ENCODE measurements at places on chromosomes 3 and 15.
A peak's percentile ranks its signal among the peaks of the same experiment; 100 is the strongest.

- DNase-seq = no peak
Measured at GRCh38 chr3:56673781-56674457, 9.1 kb downstream of the TASOR start.

DNA sequence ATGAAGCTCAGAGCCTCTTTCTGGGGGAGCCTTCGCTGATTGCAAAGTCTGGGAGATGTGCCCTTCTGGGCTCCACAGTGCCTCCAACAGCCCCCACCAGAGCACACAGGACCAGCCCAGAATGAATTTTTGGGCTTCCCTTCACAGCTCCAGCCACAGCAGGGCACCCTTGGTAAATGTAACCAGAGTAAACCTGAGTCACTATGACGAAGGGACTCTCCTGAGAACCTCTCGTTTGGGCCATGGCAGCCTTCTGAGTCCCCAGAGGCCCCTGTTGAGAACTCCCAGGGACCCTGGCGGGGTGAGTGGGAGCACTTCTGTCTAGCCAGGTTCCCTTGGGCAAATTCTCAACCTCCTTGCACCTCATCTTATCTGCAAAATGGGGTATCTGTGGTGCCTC is 20.8 kb downstream of the FAM3D start:
- no peak for DNase-seq

- no peak for DNase-seq
Measured at GRCh38 chr3:128073185-128073725, 21.0 kb downstream of the SEC61A1 start.

GRCh38 chr3:10964537-10965167 is 27.9 kb upstream of the SLC6A1 start:
- DNase-seq = no peak

GRCh38 chr3:136698361-136698760 is 53.8 kb downstream of the STAG1 start:
- DNase-seq = no peak

DNA sequence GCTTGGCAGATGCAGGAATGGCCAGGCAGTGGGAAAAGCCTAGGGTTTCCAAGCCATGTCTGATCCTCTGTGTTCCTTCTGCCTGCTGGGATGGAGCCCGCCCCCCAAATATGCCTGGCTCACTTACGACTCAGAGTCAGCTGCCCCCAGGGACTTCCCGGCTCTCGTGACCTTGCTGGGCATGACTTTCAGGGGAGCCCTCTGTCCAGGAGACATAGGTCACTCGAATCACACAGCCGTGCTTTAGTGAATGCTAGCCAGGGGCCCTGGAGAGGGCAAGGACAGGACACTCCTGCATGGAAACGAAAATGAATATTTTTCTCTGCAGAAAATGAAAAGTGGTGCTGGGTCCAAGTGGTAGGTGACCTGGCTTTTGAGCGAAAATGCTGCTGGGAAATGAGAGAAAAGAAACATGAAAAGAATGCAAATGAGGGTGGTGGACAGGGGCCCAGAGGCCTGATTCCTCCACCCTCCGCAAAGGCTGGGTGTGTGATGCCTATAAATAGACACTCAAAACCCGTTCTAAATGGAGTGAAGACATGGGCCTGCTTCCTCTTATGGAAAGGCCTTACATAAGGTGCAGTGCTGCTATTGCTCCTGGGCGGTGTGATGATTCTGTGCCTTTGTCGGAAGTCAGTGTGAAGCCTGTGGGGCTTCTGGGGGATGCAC is 107.4 kb downstream of the APBA2 start:
- DNase-seq = no peak

GRCh38 chr3:110593749-110594148 is 477.9 kb upstream of the NECTIN3 start:
- DNase-seq = no peak

- DNase-seq = no peak
Measured at GRCh38 chr3:143066033-143066432, 53.5 kb upstream of the CHST2 start.

- no peak for DNase-seq
Measured at GRCh38 chr15:39079296-39079847, 501.5 kb upstream of the THBS1 start.

DNA sequence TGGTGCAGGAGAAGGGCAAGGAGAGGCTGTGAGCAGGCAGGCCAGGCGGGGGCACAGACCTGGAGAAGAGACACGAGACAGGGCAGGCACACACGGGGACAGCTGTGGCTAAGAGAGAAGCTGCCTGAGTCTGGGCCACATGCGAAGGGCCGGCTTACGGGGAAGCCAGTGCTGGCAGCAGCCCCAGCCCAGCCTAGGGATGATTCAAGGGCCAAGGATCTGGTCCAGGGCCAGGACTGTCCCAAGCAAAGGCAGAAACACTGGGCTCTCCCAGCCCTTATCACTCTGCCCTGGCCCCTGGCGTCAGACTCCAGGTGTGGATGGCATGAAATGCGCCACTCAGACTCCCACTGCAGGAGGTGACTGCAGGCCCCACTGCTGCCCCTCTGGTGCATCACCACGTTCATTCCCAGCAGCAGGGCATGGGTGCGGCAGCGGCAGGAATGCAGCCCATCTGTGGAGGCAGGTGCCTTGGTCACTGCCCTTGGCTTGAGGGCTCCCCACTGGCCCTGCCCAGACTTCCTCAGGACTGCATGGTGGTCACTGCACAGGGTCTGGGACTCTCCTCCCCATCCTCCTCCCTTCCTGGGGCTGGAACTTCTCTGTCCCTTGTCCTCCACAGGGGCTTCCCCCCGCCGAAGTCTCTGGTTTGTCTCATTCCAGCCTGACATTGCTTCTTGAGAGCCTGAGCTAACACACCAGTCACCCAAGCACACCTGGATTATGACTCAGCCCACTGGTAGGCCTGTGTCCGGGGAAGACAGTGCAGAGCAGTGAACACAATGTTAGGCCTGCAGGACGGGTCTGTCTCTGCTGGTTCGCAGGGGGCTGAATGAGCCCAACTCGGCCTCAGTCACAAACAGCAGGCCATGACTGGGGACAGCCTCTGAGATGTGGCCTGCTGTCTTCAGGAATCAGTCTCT is 69.3 kb downstream of the TBC1D2B start:
- peak; percentile 54 for DNase-seq

DNA sequence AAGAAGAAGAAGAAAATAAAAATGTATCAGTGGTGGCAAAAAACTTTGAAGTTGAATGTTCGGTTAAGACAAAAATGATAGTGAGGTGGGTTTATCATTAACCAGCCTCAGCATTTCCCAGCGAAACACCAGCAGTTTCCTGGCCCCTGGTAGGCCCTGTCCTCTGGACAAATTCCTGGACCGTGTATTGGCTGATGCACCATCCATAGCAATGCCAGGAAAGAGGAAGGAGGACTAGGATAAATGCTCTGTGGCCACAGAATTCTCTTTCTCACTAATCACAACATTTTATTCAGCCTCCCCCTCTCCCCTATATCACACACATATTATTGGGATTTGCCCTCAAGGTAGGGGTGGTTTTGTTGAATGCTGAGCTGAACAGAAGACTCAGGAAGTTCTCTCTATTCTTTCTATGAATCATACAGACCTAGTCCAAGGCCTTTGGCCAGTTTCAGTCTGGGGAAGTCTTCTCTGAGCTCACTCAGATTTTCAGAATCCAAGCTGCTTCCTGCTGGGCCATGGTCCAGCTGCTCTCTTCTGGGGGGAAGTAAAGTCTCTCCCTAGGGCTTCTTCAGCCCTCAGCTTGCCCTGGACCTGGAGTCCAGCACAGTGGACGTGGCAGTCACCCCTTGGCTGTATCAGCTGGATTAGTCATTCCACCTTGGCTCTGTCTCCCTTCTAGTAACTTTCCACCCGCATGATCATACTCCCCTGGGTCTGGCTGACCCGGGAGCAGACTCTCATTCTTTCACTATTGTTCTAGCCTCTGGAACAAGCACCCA is 27.6 kb downstream of the SLC28A1 start:
- DNase-seq = peak; percentile 99

GRCh38 chr15:27768732-27769475 is 330.2 kb downstream of the OCA2 start:
- DNase-seq = no peak

- DNase-seq = no peak
Measured at GRCh38 chr15:85361323-85361722, 19.1 kb upstream of the AKAP13 start.

DNA sequence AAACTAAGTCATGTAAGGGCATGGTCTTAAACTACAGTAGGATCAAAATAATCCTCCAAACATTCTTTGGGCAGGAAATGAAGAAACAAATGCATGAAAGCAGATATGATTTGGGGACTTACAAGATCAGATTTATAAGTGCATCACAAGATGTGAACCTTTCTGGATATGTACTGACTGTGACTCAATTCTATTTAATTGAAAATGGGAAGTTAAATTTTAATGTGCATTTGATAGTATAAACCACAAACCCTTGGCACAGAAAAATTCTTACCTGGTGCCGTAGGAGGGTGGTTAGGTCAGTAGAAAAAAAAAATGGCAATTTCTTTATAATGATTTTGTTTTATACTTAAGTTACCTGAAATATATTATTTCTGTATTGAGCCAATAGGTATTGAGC is 262.5 kb upstream of the TGFBR2 start:
- no peak for DNase-seq

DNA sequence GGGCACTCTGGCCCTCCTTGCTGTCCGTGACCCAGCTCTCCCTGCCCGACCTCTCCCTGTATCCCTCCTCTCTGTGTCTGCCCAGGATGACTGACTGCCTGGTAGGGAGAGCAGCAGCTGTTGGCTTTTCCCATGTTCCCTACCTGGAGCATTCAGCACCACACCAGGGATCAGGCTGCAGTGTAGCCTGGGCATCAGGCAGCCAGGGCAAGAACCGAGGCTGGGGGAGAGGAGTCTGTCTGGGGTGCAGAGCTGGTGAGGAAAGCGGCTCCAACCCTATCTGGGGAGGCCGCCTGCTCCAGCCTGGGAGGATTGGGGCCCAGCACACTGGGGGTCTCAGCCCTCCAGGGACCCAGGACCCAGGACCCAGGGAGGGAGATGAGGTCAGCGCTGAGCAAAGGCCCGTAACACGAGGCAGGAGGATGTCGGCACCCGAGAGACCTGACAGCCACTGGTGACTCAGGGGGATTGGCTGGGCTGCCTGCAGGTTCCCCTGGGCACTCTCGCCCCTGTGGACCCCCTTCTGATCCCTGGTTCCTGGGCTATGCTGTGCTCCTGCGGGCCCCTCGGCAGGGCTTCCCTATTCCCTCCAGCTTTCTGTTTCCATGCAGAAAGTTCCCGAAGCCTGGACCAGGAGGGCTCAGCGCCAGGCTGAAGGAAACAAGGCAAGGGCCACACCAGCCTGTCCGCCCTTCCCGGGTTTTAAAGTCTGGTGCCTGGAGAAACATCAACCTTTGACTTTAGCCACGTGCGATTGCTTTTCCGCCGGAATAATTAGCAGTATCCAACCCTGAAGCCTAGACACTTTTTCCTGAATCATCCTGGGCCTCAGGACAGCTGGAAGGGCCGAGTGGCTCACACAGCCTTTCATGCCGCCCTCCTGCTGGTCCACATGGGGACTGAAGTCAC is 128.2 kb upstream of the MEF2A start:
- no peak for DNase-seq

- peak; percentile 89 for DNase-seq
Measured at GRCh38 chr3:188689101-188689574, 482.6 kb upstream of the TPRG1 start.

DNA sequence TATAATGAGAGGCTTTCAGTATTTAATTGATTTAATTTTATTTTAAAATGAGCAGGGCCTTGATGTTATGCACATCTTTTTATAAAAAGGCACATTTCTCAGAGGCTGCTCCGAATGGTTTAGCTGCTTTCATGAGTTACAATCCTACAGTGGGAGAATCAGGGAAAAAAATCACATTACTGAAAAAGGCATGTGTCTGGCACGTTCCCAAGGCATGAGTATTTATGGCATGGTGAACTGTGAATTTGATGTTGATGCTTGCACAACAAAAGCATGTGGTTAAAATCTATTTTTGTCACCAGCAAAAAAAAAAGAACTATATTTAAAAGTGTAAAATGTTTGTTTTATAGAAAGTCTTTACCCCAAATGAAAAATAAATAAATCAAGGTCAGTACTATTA is 485.2 kb upstream of the ROBO2 start:
- DNase-seq = no peak

GRCh38 chr3:178048768-178049167 is 487.5 kb upstream of the KCNMB2 start:
- no peak for DNase-seq

- no peak for DNase-seq
Measured at GRCh38 chr15:50552238-50552637, 5.8 kb upstream of the USP50 start.

DNA sequence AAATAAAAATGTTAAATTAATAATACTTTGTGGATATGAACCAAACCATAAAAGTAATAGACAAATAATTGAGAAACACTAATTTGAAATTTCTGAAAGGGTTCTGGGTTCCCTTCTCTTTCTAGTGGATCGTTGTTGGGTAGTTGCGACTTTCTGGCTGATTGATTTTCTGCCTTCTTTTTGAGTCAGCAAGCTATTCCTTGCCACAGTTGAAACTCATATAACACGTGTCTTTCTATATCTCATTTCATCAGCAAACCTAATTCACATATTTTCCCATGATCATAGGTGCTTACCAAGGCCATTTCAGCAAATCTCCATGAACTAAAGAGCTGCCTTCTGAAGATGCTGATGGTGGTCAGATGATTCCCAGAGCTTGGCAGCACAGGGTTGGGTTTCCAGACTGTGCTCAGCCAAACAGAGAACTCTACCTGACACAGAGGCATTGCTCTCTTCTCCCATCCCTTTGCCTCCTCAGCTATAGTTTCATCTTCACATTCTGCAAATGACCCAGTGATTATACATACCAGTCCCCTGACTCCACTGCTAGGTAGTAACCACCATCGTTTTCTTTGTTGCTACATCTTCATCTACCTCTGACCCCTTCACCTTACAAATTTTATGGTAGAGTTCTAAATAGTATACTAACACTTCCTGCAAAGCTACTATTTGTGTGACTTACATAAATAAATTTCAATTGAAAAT is 383.9 kb upstream of the DPH6 start:
- DNase-seq = no peak

DNA sequence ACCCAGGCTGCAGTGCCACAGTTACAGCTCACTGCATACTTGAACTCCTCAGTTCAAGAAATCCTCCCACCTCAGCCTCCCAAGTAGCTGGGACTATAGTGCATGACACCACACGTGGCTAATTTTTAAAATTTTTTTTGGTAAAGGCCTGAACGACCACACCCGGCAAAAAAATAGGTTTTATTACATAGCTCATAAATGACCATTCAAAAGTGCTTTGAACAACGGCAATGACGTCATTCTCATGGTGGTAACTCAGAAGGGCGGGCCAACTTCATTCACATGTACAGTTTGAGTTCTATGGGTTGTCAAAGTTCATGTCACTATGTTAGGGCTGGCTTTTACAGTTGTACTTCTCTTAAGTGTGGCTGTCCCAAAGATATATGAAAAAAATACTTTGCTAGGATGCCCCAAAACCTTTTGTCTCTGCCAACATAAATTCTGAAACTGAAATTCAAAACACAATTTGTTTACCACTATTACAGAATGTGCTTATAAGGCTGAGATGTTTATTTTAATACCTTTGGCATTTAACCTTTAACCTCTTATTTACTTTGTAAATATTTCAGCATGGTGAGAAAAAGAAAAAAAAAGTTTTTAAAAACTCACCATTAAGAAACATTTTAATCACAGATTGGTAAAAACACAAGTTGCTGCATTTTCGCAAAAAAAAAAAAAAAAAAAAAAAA is 6.2 kb downstream of the MYO1E start:
- no peak for DNase-seq

- no peak for DNase-seq
Measured at GRCh38 chr15:86865920-86866319, 786.2 kb downstream of the AGBL1 start.

GRCh38 chr3:150411546-150411945 is 3.4 kb downstream of the TSC22D2 start:
- DNase-seq = no peak

All from GM04503 (cell line).